ENCODE measurements at places on chromosomes 5 and 9.

- no peak for DNase-seq
These were observed 19.9 kb upstream of the LPAR1 start for GRCh38 chr9:111058166-111058565.

GRCh38 chr5:147407094-147407681 lies 102.7 kb downstream of the DPYSL3 start:
- no peak for DNase-seq

DNA sequence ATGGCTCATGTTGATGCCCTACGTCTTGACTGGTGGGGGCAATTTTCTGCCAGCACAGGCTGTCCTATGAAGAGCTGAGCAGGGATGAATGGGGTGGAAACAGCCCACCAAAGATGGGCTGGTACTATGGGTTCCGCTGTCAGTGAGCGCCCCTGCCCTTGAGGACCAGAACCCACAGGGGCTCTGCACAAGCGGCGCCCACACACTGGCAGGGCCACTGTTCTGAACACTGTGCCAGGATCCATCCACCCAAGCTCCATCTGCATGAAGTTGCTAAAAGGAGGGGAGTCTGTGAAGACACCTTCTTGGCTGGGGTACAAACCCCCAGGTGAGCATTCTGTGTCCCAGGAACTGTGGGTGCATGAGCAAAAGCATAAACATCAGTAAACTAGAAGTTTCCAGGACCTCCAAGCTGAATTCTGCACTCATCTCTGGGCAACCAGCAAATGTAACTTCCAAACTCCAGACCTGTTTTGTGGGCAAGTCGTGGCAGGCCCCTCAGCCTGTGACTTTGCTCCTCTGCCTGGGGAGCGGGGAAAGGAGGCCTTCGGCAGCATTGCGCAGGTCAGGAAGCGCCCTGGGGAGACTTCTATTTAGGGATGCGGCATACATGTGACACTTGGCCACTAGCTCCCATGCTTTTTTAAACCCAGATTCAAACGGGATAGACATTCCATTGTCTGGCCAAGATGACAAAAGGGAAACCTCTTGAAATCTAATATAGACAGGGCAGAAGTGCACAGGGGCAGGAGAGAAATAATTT lies 48.9 kb downstream of the PTPN3 start:
- DNase-seq = no peak

GRCh38 chr5:10634562-10634961 lies 70.7 kb downstream of the ANKRD33B start:
- DNase-seq = no peak

GRCh38 chr5:74649421-74649973 lies 9.0 kb upstream of the ENC1 start:
- no peak for DNase-seq

GRCh38 chr5:57662991-57663390 lies 180.4 kb upstream of the ACTBL2 start:
- DNase-seq = no peak
